ENCODE measurements at places on chromosomes 1 and 21.

GRCh38 chr1:214989341-214989740, 93.2 kb upstream of the KCNK2 start:
- no peak for DNase-seq

DNA sequence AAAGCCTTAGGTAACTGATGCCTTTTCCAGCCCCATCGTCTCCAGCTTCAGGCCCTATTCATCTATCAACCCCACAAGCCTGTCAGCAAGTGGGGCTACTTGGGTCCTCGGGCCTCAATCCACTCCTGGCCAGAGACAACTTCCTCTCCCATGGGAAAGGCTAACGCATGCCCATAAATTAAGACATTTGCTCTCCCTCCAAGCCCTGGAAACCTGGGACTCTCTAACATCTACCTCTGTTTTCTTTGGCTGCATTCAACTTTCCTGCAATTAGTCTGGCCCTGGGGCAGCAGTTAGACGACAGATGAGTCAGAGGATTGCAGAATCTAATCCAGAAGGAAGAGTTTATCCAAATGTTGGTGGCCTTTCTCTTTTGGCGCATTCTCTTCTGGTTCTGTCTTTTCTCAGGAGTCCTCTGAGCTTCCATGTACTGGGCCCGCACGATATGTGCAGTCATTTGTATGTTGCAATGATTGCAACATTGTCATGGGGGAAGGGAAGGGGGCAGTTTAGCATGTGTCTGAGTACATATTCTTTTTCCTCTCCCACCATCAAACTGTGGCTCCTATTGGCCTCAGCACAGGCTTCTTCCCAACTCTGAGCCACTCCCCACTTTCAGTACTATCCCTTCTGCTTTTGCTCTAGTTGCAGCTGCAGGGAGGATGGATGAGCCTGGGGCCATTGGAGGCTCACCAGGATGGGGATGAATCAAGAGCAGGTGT, 54.4 kb downstream of the NAV1 start:
- no peak for DNase-seq

DNA sequence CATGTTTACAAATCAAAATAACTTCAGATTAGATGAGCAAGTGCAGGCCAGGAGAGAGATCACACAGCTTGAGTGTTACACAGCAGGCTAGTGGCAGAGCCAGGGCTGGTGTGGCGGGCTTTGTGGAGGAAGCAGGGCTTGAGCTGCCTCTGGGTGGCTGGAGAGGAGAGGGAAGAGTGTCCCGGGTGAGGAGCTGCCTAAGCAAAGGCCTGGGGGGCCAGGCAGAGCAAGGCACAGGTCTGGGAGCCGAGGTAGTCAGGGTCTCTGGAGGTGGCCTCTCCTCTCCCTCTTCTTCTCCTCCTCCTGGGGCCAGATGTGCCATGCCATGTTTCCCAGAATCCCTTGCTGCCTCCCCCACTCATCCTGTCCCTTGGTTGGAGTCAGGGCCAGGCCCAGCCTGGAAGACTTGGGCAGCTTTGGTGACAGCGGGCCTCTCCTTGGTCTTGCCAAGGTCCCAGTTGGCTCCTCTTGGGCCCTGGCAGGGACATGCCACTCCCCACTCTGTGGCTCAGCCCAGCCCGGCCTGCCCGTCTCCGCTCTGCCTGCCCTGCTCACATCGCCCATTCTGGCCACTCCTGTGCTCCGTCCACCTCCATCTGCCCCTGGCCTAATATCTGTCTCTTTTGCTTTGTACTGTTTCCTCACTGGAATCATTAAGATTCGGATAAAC, 70.3 kb downstream of the PTPRU start:
- DNase-seq: no peak

GRCh38 chr1:198032668-198033067, 115.5 kb downstream of the LHX9 start:
- no peak for DNase-seq

DNA sequence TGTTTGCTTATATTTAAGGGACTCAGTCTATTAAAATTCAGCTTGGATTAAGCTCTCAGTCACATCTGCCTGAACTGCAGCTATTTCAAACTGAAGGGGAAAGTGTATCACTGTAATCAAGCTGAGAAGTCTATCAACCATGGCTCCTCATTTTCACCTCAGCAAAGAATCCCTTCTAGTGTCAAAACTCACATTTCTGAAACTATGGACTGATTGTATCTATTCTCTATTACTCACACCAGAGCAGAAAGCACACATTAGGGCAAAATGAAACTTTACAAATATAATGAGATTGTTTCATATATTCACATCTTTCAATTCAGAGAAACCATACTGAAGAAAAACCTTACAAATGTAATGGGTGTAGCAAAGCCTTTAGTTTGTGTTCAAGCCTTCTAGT, 14.6 kb upstream of the C1orf146 start:
- DNase-seq: no peak

GRCh38 chr1:203395751-203396150, 44.8 kb upstream of the FMOD start:
- DNase-seq: no peak

GRCh38 chr1:151501474-151501873, 9.7 kb upstream of the CGN start:
- no peak for DNase-seq

DNA sequence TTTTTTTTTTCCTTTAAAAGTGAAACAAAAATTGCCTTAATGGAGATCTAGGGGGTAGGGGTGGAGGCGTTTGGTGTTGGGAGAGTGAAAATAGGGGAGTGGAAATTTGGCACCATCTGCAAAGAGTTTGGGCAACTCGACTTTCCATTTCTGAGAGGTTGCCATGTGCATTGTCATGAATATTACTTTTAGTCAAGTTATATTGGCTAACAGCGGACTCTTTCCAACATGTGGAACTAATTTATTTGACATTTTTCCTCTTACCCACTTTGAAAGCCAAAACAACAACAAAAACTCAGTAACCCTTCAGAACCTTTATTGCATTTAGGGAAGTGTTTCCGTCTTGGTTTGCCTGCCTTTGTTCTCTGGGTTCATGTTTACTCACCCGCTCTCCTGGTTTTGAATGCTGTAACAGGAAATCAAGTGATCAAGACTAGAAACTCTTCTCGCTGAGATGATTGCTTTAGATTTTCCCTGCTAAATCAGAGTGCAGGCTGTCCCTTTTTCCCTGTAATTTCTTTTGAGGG, 70.4 kb downstream of the CACHD1 start:
- no peak for DNase-seq

- no peak for DNase-seq
Measured at GRCh38 chr1:227849251-227849650, 33.8 kb downstream of the PRSS38 start.

DNA sequence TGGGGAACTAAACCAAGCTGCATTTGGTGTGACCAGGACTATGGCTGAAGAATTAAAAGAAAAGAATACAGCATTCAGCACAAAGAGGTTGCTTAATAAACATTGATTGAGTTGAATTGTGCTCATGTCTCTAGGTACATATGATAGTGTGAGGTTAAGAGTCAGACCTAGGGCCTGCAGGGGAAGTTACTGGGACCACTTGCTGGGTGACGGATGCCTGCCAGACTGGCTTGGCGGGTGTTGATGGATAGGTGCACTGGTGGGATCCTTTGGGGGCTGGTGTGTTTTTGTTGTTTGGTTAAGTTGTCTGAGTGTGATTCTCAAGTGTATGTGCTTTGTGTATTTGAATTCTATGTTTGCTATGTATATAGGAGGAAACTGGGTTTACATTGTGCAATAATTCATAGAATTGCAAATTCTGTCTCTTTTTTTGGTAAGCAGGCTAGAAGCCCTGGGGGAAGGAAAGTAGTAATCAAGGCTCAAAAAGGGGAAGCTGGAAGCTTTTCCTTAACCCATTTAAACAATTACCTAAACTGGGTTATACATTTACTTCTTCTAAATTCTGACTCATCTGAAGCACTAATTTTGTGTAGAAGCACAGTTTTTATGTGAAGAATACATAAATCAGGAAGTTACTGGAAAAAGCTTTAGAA, 1.8 kb downstream of the CD101 start:
- no peak for DNase-seq
